Tibial nerve (tissue), 4 donors: ENCODE measurements at places on chromosomes 3 and 15. TPM values are rescaled to one million over a fixed set of nuclear protein-coding genes. Genes with fewer than 3 reads are reported as not detected.

GRCh38 chr15:67163180-67163579, 91.3 kb downstream of the AAGAB start:
- no peak for DNase-seq

The CCDC39 gene
- total RNA-seq: not detected

DNA sequence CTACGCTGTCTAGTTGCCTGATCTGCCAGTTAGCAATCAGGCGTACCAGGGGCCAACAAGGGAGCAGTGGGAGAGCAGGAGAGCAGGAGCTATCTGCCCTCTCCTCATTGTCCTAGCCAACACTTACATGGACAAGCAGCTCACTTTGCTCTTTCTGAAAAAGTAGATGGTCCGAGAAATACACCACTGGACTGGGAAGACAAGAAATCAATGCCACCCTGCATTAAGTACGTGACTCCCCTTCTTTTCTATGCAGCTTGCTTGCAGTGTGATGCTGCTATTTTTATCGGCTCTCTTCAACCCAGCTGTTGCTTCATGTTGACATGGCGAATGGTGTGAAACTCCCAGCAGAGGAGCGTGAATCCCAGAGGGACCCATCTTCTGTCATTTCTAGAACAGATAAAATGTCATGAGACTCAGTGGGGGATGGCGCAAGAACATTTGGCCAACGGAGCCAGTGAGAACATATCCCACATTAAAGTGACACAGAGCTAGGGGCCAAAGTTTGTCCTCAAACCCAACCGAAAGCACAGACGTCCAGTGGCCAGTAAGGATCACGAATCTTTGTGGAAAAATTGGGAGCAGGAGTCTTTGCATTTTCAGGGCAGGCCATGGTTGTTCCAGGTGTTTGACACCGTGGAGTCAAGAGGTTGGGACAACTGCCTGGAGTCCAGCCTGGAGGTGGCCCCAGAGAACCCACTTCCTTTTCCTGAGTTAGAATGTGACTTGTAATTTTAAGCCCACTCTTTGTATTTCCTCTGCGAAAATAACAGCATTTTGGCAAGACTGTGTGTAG, 53.7 kb upstream of the MEF2A start:
- DNase-seq: peak; percentile 47

The TLNRD1 gene
- 29.5 TPM for total RNA-seq

- no peak for DNase-seq
Observed at GRCh38 chr3:56408761-56409196, 59.5 kb downstream of the ERC2 start.

DNA sequence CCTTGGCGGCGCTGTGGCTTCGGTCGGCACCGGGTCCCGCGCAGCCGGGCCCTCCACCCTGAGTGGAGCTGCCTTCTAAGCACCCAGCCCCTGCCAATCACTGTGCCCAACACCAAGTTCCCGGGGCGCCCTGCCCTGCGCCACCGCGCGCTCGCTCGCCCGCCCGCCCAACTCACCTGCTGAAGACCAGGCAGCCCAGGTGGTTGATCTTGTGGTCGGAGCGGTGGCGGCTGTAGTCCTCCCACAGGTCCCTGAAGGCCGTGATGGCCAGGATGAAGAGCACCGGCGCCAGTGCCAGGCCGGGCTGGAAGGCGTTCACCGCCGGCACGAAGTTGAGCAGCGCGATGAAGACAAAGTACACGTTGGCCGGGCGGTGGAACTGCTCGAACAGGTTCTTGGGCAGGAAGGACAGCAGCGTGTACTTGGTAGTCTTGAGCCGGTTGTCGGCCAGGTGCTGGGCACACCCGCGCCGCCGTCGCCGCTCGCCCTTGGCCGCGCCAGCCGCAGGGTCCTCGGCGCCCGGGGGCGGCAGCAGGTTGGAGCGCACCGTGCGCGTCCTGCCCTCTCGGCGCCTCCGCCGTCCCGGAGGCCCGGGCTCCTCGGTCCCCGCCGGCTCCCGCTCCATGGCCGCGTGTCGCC, 536 bp downstream of the ATP10A start:
- DNase-seq: no peak

DNA sequence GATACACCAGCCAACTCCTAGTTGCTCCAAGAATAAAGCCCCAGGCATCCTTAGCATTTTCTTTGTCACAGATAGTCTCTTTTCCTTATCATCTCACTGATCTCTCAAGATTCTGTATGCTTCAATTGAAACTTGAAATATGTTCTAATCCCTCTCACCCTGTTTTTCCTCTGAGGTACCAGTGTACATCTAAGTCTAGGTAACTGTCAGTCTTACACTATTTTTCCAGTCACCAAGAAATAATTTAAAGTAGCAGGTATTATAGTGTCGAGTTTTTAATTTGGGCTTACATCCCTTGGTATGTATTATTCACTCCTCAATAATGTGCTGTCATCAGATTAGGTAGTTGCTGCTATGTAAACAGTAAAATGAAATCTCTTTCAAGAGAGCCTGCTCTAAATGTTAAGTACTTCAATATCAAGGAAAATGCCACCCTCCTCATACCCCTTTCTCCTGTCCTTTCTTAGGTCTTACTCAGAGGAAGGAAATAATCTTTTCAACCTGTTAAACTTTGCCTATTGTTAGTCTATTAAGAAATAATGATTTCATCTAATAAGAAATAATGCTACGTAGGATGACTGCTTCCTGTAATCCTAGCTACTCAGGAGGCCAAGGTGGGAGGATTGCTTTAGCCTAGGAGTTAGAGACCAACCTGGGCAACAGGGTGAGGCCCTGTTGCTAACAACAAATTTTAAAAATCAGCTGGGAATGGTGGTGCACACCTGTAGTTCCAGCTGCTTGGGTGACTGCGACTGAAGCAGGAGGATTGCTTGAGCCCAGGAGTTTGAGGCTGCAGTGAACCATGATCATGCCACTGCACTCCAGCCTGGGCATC, 39.8 kb downstream of the TSC22D2 start:
- DNase-seq: no peak

DNA sequence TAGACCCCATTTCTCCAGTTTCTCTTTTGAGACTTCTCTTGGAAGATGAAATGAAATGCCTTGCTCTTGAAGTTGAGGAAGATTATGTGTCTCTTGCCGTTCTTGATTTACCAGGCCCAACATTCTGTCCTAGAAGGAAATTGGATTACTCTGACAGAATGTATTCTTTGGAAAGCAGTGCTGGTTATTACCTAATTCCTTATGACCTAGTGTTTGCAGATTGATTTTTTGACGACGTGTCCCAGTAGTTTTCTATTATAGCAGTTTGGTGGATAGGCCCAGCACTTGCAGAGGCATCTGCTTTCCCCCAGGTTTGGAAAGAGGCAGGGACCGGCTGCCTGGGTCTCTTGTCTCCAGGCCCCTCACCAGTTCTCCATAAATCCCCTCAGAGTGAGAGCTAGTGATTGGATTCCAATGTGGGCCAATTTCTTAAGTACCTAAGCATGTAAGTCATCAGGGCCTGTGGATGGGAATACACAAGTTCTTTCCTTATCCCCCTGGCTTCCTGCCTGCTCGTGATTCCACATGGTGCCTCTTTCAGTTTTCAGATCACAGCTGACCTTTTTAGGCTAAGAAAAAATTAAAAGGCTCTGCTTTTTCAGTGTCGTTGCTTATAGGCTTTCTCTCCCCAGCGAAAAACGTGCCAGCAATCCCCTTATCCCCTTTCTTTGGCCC, 50.2 kb downstream of the EPHB3 start:
- peak; percentile 76 for DNase-seq

DNA sequence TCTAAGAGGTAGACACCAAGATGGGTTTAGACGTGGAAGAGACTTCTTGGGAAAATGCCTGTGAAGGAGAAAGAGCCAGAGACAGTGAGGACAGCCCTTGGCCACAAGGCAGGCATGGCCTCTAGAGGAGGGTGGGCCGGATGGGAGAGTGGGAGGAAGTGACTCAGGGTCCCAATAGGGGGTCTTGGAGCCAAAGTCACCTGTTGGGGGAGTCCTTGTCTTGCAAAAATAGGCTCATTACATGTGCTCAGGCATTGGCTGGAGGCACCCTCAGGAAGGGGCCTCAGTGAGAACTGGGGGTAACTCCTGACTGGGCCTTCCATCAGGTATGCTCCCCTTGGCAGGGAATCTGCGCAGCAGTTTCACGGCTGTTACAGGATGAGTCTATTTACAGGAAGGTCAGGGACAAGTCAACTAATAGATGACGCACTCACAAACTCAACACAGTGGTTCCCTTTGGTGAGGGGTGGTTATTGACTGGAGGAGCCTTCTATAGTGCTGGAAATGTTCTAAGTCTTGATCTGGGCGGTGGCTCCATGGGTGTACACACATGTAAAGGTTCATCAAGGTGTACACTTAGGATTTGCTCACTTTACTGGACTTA, 259.6 kb downstream of the XXYLT1 start:
- no peak for DNase-seq

- DNase-seq: no peak
Observed at GRCh38 chr3:151124476-151124875, 39.0 kb downstream of the MED12L start.

The SLC24A5 gene
- not detected for total RNA-seq

DNA sequence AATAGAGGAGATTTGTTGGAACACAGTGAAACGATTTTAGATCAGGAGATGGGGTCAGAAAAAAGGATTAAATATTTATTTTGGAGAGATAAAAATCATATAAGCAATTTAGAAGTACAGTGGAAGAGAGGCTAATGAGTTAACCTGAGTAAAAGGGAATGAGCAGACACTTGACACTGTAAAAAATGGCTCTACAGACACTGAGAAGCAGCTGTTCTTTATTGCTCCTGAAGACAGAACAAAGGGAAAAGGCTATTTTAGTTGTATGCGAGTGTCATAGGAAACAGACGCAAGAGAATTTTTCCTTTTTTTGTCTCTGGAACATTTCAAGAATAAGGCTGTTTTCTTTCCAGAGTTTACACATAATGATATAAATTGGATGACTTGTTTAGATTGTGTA, 34.3 kb downstream of the ASTE1 start:
- no peak for DNase-seq

DNA sequence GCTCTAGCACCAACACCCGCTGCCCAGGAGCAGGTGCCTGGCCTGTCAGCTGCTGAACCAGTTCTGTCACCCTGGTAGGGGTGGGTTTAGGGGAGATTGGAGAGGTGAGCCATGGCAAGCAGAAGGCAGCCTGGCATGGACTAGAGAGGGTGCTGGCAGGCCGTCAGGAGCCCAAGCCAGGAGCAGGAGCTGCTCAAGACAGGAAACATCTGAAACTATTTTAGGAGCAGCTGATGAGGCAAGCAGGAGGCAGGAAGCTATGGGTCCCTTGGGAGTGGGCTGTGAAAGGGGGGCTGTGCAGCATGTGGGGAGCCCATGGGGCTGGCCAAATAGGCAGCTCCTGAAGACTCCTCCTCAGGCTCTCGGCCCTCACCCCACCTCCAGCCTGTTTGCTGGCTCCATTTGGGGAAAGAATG, 2.3 kb downstream of the INKA1 start:
- peak; percentile 83 for DNase-seq

GRCh38 chr3:119219069-119219468, 21.6 kb downstream of the B4GALT4 start:
- no peak for DNase-seq

The GOLGA8R gene
- 3.1 TPM for total RNA-seq

- DNase-seq: no peak
Observed at GRCh38 chr3:73789825-73790444, 165.2 kb upstream of the PDZRN3 start.

- no peak for DNase-seq
Observed at GRCh38 chr3:187913617-187914033, 168.4 kb upstream of the BCL6 start.

The LZTFL1 gene
- 12.6 TPM for total RNA-seq

GRCh38 chr3:122564155-122564912, at the start of the genes DTX3L and PARP9:
DTX3L (plus strand) TSS chr3:122564338; CDS start chr3:122564427, 89 bp downstream.
PARP9 (minus strand) TSS chr3:122564300; CDS start chr3:122559620, 4,680 bp downstream.
- peak; percentile 59 for DNase-seq

The SERINC4 gene
- 0.20 TPM for total RNA-seq

DNA sequence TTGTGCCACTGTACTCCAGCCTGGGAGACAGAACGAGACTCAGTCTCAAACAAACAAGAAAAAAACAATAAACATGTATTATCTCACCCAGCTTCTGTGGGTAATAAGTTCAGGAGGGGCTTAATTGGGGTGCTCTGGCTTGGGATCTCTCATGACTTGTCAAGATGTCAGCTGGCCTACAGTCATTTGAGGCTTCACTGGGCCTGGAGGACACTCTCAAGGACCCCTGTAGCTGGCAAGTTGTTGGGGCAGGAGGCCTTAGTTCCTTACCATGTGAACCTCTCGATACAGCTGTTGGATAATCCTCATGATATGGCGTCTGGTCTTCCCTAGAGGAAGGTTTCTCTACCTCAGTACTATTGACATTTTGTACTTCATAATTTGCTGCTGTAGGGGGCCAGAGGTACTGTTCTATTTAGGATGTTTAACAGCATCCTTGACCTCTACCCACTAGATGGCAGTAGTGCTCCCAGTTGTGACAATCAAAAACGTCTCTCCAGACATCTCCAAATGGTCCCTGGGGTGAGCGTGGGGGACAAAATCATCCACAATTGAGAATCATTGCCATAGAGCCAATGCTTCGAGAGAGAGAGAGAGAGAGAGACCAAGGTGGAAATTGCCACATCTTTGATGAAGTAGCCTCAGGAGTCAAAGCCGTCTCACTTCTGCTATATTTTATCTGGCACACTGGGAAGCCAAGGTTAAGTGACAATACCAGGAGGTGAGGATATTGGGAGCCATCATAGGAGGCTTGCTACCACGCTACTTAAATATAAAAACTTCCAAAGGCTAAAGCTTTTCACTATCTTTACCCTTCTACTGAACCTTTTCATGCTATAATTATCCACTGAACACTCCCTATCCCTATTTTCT, 23.9 kb upstream of the SLTM start:
- DNase-seq: no peak

DNA sequence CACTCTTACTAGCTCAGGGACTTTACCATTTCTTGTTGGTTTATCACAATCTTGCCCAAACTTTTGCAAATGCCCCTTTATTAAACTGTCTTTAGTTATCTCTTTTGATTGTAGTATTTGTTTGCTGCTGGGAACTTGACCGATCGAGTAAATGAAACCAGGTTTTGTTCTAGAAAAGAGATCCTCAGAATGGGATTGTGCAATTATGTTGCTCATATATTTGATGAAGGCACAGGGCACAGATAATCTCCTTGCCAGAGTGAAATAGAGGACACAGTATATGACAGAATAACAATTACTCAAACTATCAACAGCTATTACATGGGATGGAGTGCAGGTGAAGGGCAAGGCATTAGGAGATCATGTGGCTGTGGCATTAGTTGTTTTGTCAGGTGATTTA, 216.6 kb upstream of the RASGRP1 start:
- no peak for DNase-seq

The P2RY13 gene
- total RNA-seq: 3.1 TPM

DNA sequence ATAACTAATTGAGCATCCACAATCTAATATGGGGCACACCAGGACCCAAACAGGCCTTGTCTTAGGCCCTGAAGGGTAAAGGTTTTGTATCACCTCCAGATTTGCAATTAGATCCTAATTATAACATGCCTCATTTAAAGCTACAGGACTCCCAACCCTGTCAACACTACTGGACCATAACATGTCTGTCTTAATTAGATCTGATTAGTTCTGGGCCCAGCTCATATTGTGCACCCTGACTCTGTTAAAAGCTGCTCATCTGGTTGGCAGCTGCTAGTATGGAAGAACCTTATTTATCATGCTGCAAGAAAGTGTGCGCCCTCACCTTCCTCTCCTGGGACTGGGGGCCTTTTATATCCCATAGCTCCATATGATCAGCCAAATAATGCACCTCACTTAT, 457.8 kb downstream of the ROBO1 start:
- no peak for DNase-seq

The IL5RA gene
- total RNA-seq: not detected
